ENCODE measurements at places on chromosomes 16 and 17.

- no peak for DNase-seq
Measured at GRCh38 chr17:6274310-6274709, 160.6 kb downstream of the AIPL1 start.

DNA sequence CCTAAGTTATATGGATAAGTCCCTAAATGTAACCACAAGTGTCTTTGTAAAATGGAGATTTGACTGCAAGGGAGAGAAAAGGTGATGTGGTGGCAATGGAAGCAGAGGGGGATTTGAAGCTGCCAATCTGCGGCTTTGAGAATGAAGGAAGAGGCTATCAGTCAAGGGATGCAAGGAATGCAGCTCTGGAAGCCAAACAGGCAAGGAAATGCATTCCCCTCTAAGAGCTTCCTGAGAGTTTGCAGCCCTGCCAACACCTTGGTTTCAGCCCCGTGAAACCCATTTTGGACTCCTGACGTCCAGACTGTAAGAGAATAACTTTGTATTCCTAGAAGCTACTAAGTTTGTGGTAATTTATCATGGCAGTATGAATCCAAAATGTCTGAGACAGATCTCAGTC, 167.3 kb upstream of the MPHOSPH6 start:
- DNase-seq: no peak

DNA sequence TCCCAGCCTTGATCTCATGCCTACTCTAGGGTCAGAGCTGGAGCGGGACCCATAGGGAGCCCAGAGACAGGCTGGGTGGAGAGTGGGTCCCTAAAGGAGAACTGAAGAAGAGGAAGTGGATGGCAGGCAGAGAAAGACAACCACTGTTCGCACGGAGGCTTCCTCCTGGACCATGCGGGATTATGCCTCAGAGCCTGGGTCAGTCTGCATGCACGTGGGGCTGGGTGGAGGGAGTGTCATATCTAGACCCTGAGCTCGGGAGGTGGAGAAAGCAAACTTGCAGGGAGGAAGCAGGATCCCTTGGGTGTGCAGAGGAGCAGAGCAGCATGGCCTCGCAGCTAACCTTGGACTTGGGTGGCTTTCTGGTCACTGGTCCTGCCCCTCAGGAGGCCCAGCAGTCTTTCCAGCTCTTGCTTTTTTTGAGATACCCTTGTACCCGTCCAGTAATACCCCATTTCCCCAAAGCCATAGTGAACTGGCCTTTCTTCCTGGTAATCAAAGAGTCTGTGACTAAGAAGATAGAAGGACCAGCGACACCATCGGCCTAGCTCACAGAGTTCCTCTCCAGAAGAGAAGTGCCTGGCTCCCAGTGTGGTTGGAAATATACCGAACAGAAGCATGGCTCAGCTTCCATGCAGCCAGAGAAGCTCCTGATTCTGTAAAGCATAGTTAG, 344.2 kb downstream of the CPPED1 start:
- no peak for DNase-seq

- DNase-seq: peak; percentile 75
Measured at GRCh38 chr17:41544491-41544892, 16.4 kb upstream of the KRT19 start.

- DNase-seq: peak; percentile 1
Measured at GRCh38 chr16:73323880-73324279, 276.0 kb upstream of the ZFHX3 start.

DNA sequence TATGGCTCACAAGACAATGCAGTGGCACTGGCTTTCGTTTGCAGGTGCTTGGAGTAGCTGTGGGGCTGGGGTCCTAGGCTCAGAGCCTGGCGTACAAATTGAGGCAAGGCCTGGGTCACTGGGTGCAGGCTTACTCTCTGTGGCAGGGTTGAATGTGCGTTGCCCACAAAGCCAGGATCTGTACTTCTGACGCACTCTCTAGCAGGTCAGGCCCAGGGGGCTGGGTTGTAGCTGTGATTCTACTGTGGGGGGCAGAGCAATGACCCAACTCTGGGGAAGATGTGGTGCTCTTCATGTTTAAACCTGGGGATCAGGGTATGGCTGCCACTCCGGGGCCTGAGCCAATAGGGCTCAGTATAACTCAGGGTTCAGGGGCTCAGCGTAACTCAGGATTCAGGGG, 6.4 kb upstream of the PRSS21 start:
- no peak for DNase-seq

GRCh38 chr16:75805946-75806345, 79.7 kb upstream of the CPHXL start:
- no peak for DNase-seq

GRCh38 chr16:65950211-65950610, 416.3 kb upstream of the CDH5 start:
- DNase-seq: no peak

- no peak for DNase-seq
Measured at GRCh38 chr17:10127819-10128425, 70.5 kb downstream of the GAS7 start.

DNA sequence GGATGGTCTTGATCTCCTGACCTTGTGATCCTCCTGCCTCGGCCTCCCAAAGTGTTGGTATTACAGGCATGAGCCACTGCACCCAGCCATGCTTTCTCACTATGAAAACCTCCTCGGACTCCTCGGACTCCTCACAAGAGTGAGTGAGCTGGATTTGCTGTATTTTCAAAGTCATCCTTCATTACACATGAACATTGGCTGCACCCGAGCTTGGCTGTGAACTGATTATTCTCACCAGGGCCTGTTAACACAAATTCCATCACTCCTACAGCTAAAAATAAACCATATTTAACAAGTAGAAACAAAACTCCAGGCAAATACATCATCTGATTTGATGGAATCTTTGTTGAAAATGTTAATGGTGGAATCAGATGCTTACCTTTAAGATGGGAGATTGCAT, 50.3 kb downstream of the PITPNC1 start:
- no peak for DNase-seq

DNA sequence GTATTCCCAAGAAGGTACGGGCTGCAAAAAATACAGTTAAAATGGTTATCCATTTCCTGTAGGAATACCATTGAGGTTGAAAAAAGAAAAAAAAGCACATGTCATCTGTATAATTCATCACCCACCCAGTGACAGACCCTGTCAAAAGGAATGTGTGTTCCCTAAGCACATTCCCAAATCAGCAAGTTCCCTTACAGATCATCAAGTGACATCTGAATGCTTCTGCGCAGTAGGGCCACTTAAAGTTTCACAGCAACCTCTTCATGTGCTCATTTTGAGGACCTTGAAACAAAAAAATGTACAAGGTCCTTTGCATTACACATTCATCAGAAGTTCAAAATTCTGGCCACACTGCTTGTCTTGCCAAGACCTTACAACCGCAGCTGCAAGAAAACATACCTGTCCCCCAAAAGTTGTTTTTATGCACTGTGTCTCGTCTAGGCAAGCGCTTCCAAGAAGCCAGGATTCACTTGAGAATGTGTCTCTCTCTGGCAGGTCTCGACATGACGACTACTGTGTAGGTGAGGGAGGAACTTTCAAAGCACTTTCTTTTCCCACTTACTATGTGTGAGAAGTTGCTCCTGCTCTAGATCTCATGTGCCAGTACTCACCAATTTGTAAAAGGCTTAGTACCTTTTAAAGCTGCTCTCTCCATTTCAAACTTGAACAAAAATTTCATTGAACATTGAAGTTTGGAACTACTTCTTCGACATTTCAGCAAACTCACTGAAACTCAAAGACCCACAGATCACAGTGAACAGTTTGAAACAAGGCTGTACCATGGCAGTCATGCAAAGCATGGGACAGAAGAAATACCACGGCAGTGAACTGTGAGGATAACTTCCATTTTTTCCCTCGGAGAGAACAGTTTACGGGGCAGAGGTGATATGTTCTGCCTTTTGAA, 4.3 kb upstream of the POLG2 start:
- no peak for DNase-seq

DNA sequence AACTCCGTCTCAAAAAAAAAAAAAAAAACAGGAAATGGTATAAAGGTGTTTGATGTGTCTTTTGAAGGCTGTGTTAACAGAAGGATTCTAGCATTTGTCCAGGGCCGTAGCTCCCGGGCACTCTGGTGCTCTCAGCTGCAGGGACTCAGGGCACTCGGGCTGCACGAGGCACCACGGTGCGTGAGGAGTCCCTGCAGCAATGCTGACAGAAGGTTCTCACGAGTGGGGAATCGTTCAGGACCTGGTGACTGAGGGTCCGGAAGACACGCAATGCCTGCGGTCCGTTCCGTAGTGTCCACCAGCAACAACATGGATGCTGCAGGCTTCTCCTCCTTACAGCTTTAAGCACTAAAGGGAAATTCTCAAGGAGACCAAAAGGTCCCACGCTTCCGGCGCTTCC, 12.6 kb upstream of the FAAP100 start:
- no peak for DNase-seq

- DNase-seq: no peak
Measured at GRCh38 chr17:66300956-66301355, 1.5 kb upstream of the PRKCA start.

DNA sequence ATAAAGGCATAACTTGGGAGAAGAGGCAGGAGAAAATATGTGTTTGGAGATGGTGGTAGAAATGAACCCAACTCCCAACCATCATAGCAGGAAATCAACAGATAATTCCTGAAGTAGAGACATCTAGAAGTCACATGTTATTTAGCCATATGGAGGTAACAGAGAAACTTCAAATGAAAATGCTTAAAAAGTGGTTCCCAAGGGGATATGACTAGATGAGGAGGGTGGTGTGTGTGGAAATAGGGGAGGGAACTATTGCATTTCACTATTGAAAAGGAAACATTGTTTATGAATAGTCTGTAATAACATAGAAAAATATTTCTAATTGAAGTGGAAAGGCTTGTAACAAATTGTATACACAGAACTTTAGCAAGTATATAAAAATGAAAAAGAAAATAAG, 412.0 kb downstream of the SHISA9 start:
- DNase-seq: peak; percentile 62

GRCh38 chr16:2339521-2340484, 725 bp downstream of the ABCA3 start:
- DNase-seq: peak; percentile 38

DNA sequence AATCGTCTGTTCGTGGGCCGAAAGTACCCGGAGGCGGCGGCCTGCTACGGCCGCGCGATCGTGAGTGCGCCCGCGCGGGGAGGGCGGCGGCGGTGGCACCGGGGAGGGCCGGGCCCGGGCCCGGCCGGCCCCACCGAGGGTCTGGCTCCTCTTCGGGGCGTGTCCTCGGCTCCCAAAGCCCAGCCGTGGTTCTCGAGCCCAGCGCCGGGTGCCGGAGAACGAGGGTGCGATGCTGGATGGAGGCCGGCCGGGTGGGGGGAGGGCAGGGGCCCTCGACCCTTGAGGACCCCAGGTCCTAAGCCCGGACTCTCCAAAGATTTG, 375 bp downstream of the STUB1 start:
- no peak for DNase-seq

DNA sequence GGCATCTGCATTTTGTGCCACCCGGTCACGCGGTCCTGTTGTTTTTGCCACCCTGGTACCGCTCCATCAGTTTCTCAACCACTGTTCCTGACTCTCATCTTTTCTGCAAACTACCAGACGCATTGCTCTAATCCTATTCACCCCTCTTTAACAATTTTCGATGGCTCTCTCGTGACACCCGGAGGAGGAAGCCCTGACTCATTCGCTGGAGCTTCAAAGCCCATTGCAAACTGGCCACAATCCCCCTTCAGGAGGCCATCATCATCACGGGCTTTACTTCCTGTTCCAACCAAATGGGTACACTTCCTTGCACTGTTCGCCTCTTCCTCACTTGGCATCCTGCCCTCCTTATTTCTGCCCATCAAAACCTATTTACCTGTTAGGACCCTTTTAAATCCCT, 155.3 kb downstream of the RGS9 start:
- no peak for DNase-seq

GRCh38 chr16:88549671-88550245, 20.4 kb upstream of the ZC3H18 start:
- DNase-seq: no peak

DNA sequence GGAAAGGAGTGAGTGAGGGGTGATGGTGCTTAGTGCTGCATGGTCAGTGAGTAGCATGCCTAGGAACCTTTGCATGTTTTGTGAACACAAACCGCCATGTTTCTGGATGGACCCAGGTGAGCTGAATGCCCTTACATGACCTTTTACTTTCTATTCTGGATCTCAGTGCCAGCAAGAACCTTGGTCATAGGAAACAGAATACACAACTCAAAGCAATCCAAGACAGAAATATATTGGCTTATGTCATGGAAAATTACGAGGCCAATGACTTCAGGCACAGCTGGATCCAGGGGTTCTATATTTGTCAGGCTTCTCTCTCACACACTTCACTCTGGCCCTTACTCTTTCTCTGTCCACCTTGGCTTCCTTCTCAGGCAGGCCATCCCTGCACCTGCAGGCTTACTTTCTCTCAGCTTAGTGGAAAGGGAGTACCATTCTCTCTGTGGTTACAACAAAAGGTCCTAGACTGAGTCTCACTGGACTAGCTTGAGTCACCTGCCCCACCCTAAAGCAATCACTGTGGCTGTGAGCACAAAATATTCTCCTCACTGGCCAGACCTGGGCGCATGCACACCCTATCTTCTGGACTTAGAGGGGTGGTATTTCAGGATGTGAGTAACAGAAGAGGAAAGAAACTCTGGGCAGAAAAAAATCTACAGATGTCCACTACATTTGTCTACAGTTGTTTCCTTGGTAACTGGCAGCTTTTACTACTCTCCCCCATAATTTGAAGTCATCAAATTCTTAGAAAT, 20.4 kb upstream of the CPNE2 start:
- DNase-seq: no peak

DNA sequence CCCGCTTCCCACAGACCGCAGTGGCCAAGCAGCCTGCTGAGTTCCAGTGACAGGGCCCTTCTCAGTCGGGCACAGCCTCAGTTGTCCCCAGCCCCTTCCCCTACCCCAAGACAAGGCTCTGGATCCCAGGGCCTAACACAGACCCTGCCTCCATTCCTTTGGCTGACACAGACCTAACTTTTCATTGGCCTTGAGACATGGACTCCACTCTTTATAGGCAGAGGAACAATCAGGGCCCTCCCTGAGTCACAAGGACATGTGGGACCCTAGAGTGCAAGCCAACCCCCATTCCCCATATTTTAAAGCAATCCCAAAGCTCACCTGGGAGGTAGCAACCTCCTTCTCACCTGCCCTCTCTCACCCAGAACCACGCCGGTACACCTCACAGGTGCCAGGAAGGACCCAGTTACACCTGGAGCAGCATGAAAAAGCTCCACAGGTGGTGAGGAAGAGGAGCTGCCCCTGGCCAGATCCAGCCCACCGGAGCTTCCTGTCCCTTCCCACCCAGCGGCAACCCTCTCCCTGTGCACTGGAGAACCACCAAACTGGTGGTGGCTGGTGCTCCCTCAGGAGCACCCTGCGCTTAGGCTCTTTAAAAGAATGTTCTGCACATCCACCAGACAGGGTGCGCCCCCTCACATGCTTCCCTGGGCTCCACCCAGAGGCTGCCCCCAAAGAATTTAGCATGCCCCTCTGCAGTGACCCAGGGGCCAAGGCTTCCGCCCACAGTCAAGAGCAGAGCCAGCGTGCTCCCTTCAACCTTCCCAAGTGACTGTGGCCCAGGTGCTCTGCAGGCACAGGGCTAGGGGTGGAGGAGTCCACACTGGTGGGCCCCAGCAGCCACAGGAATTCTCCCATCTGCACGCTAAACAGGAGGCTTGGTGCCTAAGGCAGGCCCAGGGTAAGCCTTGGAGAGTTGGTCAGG, 3.4 kb downstream of the MNT start:
- no peak for DNase-seq

GRCh38 chr16:52283018-52283417, 263.9 kb downstream of the TOX3 start:
- no peak for DNase-seq

GRCh38 chr16:51106535-51106934, 44.5 kb downstream of the SALL1 start:
- DNase-seq: no peak

GRCh38 chr17:80762076-80762475, 217.4 kb downstream of the RPTOR start:
- no peak for DNase-seq
